ENCODE measurements at places on chromosomes 12 and 14.

DNA sequence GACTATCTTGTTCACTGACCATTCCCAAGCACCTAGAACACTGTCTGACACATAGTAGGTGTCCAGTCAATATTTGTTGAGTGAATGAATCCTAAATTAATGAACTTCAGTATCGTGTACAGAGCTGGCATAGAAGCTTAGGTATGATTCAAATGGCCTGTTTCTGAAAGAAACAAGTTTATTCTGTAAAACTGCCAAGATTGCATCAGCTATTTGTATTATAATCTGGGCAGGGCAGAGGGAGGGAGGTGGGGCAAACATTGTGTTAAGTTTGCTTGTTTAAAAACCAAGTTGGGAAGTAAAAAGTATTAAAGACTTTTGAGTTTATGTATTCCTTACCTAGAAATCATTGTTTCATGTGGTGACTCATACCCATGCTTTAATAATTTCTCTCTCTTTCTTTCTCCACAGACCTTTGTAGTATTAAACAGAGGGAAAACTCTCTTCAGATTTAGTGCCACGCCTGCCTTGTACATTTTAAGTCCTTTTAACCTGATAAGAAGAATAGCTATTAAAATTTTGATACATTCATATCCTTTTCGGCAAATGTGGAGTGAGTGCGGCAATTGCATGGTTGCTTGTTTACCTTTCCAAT lies 92.8 kb downstream of the SCN8A start:
- DNase-seq, result no peak

GRCh38 chr12:94208622-94208966 lies 60.2 kb downstream of the PLXNC1 start:
- DNase-seq, result no peak

- DNase-seq, result peak; percentile 79
These were observed at the start of gene JAG2 for GRCh38 chr14:105168496-105168978. JAG2 (minus strand) TSS chr14:105168776; CDS start chr14:105168420, 356 bp downstream.

DNA sequence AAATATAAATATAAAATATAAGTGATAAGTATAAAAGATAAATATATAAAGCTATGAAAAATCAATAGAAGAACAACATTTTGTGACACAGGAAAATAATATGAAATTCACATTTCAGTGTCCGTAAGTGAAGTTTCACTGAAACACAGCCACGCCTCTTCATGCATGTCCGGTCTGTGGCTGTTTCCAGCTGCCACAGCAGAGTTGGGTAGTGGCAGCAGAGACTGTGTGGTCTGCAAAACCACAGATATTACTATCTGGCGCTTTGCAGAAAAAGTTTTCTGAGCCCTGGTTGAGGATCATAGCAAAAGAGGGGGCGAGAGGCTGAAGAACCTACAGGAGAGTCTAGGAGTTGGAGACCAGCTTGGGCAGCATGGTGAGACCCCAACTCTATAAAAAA lies 780 bp downstream of the SERPINA4 start:
- no peak for DNase-seq

DNA sequence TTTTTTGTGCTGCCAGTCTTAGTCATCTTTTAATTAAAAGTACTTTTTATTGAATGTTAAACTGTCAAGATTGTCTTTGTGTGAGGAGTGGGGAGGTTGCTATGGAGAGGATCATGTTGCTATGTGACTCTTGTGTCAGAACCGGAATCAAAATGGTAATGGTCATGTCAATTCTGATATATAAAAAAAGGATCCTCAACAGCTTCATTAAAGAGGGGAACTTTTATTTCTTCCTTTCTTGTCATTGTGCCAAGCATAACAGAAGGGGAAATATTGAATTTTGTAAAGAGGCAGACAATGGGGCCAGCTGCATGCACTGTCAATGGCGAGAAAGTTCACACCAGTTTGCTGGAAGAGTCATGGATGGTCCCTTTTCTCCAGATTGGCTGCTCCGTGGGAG lies 564.8 kb downstream of the VRK1 start:
- no peak for DNase-seq

DNA sequence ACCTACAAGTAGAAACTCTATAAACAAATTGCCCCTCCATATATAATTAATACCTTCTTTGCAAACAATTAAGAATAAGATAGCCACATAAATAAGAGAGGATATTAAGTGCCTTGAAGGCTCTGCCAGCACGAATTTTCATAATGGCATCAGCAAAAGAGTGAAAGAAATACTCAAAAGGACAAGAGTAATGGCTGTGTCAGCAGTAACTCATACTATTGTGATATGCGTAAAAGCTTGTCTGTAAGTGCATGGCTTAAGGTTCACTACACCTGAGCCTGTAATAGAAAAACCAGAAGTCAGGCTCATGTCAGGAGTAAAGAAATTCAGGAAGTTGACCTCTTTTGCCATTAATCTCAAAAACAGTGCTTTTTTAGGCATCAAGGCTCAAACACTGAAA lies 204.1 kb downstream of the TRHDE start:
- no peak for DNase-seq

GRCh38 chr14:61103541-61104339 lies 122.7 kb downstream of the SLC38A6 start:
- DNase-seq, result no peak

DNA sequence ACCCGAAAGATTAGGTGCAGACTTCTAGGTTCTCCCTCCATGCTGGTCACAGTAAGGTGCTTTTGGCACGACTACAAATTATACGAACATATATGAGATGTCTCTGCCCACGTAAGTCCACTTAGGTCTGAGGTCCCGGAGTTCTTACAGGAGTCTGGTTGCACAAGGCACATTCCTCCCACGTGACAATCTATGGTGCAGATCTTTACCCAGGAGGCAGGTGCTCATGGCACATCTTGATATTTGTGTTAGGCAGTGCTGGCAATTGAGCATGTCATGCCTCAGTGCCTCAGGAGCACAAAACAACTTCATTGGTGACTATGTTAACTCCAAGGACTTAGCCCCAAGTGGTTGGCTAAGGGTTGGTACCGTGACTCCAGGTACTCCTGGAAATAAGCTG lies 92.0 kb upstream of the AMN1 start:
- DNase-seq, result no peak

DNA sequence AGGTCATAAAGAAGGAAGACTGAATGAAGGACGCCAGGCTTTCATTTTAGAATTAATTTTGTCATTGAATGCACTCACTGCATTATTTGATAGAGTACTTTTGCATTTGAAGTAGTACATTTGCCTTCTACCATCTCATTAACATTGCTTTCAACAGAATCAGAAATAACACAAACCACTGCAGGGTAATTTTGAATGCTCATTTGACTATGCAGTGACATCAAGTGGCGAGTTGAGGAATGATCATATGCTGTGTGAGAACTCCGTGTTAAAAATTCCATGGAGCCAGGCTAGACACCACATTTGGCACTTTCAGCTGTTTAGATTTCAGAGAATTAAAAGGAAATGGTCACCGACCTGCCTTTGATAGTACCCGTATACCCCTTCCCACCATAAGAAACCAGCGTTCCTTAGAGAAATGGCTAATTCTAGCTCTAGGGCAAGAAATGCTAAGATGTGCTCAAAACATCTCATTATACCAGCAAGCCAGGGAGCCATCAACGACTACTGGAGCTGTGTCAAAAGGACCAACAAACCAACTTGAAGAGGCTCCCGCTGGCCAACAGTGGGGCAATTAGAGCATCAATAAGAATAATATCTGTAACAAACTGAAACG lies 16.5 kb downstream of the HEBP1 start:
- DNase-seq, result peak; percentile 18

DNA sequence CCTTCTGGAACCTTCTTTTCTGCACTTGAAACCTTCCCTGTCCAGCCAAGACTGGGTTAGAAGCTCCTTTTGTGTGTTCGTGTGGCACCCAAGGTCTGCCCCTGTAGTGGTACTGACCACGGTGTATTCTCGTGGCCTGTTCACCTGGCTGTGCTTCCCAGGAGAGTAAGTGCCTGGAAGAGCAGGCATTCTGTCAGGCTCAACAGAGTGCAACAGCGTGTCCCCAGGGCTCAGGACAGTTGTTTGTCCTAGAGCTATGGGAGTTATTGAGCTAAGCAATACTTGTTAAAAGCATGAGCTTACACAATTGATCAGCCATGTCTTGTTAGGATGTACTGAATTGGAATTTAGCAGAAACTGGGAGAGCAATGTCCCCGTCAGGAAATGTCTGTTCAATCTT lies 12.9 kb upstream of the SLC38A2 start:
- DNase-seq, result no peak

DNA sequence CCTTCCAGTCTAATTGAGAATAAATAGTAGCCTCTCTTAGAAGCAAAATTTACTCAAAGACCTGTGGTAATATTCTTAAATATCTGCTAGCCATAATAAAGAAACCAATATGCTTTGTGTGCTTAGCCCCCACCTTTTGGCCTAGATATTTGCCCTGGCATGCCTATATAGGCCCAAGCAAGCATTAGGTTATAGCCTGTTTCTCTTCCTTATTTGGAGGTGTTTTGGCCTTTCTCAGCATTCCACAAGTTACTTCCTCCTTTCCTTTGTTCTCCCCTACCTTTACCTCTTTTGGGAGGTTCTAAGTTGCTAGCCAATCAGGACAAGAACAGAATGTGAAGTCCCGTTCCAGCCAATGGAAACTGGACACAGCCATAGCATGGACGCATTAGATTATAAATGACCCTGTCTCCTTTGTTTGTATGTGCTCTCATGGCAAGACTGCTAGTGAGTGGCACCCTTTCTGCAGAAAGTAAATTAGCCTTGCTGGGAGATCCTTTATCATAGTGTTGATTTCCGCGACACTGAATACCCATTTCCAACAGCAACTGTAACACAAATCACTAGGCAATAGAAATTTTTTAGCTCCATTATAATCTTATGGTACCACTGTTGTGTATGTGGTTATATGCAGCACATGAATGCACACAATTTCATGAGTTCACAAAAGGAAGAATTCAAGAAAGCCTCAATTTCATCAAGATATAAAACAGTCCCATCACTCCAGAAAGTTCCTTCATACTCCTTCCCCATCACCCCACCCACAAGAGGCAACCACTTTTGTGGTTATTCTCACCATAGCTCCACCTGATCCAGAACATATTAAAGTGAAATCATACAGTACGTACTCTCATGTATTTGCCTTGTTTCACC lies 37.6 kb downstream of the CEP83 start:
- DNase-seq, result no peak

Measured in NCI-H146 (cell line).